ENCODE measurements at places on chromosomes 1 and 21.

- no peak for DNase-seq
These were observed 3.1 kb downstream of the PRUNE1 start for GRCh38 chr1:151011154-151011850.

- DNase-seq, result no peak
These were observed 6.9 kb downstream of the MIB2 start for GRCh38 chr1:1622010-1622787.

GRCh38 chr1:197842646-197843045 lies 59.8 kb upstream of the C1orf53 start:
- DNase-seq, result no peak

DNA sequence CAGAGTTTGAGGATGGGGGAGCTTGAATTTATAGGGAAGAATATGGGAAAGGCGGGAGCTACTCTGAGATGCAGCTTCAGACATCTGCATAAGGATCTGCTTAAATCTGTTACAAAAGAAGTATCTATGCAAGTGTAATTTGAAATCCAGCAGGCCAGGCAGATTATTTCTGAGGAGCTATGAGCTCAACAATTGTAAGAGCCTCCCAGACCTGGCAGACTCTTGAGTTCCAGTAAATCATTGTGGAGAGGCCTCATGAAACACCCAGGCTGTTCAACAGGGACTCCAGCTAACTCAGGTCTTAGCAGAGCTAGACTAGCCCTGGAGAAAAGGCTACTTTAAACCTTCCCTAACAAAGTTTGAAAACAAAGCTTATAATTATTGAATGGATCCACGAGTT lies 647.5 kb upstream of the CHRM3 start:
- DNase-seq, result no peak

DNA sequence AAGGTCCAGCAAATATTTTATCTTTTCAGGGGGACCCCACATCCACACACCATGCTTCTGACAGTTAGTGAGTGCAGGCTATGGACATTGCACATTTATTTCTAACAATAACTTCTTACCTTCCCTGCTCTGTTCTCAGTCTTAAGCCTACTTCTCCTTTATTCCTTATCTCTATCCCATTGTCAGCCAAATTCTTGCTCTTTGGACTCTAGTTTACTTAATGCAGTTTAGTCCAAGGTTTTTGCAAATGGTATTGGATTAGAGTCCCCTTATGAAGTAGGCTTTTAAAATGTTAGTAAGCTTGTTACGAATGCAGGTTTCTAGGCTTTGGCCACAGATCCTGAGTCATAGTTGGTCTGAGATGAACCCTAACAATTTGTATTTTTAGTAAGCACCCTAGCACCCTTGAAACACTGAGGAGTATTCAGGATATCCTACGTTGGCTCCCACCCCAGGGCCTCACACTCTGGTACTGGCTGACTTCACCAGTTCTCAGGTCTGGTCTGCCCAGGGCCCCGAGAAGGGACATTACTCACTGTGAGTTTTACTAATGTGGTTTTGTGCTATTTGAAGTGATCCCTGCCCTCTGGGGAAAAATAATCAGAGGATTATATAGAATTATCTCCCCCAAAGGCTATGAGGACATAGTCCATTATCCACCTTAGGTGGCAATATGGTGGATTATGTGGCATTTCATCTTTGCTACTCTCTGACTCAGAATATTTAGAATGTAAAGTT lies 239.5 kb downstream of the TGFB2 start:
- DNase-seq, result no peak

GRCh38 chr1:4046836-4047461 lies 146.9 kb upstream of the C1orf174 start:
- no peak for DNase-seq

GRCh38 chr1:50268049-50268448 lies 155.2 kb downstream of the DMRTA2 start:
- DNase-seq, result no peak

- no peak for DNase-seq
These were observed 8.1 kb downstream of the TFF3 start for GRCh38 chr21:42307106-42307505.

GRCh38 chr21:34129901-34130715 lies 56.7 kb downstream of the MRPS6 start:
- no peak for DNase-seq

GRCh38 chr1:199786695-199787094 lies 240.8 kb upstream of the NR5A2 start:
- DNase-seq, result no peak

- DNase-seq, result no peak
These were observed 442.1 kb downstream of the PTBP2 start for GRCh38 chr1:97163591-97164275.

DNA sequence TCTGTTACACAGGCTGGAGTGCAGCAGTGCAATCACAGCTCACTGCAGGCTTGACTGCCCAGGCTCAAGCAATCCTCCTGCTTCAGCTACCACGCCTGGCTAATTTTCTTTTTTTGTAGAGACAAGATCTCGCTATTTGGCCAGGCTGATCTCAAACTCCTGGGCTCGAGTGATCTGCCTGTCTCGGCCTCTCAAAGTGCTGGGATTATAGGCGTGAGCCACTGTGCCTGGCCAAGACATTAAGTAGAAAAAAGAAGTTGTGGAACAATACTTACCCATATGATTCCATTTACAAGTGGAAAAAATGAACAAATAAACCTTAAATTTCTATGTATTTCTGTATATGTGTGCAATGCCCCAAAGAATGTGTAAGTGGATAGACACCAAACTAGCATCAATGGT lies 30.3 kb upstream of the ID3 start:
- no peak for DNase-seq

DNA sequence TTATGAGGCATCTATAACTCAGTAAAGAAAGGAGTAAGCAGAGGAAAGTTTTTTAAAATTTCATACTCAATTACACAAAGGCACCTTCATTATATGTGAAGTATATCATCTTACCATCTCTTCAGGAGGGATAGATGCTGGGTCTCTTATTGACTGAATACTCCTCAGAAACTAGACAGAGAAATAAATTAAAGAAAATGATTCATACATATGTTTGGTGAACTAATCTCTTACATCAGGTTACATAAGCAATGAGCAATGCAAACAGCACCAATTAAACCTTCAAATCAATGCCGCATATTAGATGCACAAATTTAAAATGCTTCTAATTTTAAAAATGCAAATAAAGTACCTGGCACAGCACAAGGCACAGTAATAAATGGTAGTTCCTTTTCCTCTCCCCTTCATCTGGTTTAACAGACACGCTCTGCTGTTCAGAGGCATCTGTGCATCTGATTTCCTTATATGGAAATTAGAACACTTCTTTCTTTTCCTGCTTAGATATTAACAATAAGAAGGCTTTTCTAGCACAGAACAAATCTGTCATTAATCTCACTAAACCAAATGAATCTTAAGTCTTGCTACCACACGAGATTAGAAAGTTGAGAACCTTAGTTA lies 20.0 kb downstream of the SCYL3 start:
- no peak for DNase-seq

GRCh38 chr1:166884040-166884642 lies 8.1 kb upstream of the TADA1 start:
- peak; percentile 10 for DNase-seq

GRCh38 chr1:68973459-68974244 lies 476.8 kb upstream of the DEPDC1 start:
- no peak for DNase-seq

- DNase-seq, result no peak
These were observed 27.3 kb upstream of the PADI1 start for GRCh38 chr1:17177651-17178050.

- DNase-seq, result no peak
These were observed 33.7 kb upstream of the PLA2G2C start for GRCh38 chr1:20220036-20220435.

DNA sequence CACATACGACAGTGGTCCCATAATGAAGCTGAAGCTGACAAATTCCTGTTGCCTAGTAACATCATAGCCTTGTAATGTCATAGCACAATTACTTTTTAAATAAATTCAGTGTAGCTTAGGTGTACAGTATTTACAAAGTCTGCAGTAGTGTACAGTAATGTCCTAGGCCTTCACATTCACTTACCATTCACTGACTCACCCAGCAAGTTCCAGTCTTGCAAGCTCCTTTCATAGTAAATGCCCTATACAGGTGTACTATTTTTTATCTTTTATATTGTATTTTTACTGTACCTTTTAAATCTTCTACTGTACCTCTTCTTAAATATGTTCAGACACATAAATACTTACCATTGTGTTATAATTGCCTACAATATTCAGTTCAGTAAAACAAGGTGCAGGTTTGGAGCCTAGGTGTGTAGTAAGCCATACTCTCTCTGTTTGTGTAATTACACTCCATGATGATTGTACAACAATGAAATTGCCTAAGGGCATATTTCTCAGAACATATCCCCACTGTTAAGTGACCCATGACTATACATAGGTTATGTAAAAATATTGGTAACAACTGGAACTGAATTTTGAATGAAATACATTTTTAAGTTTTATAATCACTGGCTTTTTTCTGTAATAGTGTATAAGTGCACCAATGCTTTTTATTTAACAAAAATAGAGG lies 33.5 kb upstream of the ADAM30 start:
- no peak for DNase-seq

- DNase-seq, result no peak
These were observed 14.9 kb downstream of the ABCA4 start for GRCh38 chr1:94105957-94106529.

DNA sequence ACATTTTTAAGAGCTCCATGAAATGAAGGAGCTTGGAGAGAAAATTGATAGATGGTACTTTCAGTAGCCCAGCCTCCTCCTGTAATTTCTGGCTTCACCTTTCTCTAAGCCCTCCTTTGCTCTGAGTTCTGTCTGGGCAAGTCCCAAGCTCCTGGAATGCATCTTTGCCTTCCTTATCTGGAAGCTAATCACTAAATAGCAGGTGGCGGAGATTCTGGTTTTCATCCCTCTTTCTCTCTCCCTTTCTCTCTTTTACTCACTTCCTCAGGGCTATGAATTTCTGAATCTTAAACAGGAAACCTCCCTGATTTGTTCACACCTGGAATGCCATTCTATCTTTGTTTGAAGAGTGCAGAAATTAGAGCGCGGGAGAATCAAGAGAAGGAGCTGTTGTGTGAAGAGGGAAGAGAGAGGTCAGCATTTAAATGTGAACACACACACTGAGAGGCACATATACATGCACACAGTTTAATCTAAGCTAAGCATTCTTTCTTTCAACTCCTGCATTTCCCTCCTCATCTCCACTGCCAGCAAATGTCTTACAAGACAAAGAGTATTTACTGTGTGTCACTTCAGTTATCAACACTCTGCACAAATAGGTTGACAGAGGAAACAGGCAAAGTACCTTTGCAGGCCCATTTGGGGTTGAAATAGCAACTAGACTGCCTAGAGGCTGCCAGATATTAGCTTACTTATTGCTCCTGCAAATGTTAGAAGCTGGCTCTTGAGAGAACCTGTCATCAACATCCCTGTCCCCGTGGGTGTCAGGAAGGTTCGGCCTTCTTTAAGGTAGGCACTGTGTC lies 199.4 kb upstream of the CAMK1G start:
- DNase-seq, result no peak

- no peak for DNase-seq
These were observed 6.9 kb downstream of the ENO1 start for GRCh38 chr1:8871539-8871935.

- no peak for DNase-seq
These were observed 87.3 kb upstream of the IFFO2 start for GRCh38 chr1:19043579-19044443.

DNA sequence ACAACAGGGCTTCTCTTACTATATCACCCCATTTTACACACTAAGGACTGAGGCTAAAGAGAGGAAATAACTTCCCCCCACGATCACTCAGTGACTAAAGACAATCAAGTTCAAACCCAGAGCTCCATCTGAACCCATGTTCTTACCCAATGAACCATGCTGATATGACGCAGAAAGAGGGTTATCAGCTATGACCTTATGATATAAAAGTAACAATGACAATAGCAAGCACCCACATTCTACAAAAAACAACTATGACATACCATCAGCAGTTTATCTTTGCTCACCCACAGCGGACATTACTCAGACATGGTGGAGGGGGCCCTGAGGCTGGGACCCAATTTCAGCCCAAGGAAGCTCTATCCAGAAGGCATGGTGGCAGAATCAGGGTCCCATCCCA lies 75.7 kb downstream of the PTPN14 start:
- DNase-seq, result no peak

DNA sequence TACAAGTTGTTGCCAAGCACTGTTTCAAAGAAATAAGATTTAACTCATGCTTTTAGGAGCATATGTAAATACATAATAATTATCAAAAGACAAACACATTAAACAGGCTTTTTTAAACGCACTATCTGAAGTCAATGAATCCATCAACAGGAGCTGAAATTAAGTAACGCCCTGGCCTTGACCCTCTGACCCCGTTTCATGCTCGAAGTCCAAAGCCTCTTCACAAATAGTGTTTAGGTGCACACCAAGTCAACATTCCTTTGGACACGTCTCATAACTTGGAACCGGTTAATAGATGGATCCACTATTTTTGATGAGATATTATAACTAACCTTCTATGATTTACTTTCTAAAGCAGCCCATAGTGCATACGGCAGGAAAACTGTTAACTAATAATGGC lies 209.3 kb downstream of the GABPA start:
- DNase-seq, result no peak

GRCh38 chr1:170176772-170177171 lies 31.0 kb downstream of the NTMT2 start:
- no peak for DNase-seq

- no peak for DNase-seq
These were observed 173.1 kb upstream of the GALNT2 start for GRCh38 chr1:229893762-229894444.

DNA sequence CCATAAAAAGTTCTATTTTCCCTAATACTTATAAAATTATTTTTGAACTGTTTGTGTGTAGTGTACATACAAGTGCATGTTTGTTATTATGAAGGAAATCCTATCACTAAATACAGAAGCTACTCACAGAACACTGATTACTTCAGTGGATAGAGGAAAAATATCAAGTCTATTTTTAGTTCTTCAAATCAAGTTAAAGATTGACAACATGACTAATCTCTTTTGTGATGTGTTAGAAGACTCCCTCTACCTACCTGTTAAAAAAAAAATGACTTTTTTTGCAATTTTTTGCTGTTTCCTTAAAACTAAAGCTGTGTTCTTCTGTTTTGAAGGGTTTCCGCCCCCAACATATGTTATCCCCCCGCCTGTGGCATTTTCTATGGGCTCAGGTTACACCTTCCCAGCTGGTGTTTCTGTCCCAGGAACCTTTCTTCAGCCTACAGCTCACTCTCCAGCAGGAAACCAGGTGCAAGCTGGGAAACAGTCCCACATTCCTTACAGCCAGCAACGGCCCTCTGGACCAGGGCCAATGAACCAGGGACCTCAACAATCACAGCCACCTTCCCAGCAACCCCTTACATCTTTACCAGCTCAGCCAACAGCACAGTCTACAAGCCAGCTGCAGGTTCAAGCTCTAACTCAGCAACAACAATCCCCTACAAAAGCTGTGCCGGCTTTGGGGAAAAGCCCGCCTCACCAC lies 45.5 kb downstream of the NCF2 start:
- no peak for DNase-seq

GRCh38 chr1:53601867-53602775 lies 136.8 kb downstream of the GLIS1 start:
- no peak for DNase-seq

DNA sequence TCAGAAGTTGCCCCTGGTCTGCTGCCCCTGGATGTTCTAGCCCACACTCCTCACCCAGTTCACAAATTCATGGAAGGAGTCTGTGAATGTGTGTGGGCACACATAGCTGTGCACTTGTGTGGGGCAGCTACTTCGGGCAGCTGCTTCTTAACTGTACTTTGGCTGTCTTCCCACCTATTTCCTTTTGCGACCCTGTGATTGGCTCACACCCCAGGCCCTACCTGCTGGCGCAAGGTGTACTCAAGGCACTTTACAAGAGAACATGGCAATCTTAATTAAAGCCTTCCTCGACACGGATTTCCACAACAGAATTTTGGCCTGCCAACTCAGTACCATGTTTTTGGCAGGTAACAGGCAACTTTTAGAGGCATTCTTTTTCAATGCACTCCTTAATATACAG lies 86.5 kb upstream of the CTTNBP2NL start:
- DNase-seq, result no peak
